ENCODE measurements at places on chromosomes 6 and 20.

DNA sequence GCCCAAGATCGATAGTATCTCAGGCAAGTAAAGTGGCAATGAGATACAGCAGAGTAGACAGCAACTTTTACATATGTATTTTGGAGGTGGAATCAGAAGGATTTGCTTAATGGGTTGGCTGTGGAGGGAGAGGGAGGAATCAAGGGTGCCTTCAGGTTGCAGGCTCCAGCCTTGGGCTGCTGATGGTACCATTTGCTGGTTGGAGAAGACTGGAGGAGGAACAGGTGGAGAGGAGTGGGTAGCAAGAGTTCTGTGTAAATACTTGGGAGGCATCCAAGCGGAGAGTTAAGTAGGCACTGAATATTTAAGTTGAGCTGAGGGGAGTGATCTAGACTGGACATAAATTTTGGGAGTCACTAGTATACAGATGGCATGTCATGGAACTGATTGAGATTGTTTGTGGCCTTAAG, 5.2 kb downstream of the BICRAL start:
- no peak for DNase-seq

DNA sequence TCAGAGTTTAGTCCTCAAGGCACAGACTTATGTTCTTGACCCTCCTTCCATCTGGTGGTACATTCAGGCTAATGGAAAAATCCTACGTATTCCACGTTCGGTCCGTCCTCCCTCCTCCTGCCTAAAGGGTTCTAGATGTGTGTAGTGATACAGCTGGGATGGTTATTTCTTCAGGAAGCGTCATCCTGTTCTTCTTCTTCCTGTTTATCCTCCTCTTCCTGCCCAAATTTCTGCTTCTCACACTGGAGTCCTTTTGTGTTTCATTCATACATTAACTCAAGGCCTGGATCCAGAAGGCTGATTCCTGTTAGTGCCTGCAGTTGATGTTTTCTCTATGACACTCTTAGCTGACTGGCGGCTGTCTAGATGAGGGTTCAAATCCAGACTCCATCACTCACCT, 16.8 kb upstream of the UNC93A start:
- no peak for DNase-seq

- no peak for DNase-seq
Observed at GRCh38 chr6:16058201-16058928, 70.5 kb upstream of the MYLIP start.

DNA sequence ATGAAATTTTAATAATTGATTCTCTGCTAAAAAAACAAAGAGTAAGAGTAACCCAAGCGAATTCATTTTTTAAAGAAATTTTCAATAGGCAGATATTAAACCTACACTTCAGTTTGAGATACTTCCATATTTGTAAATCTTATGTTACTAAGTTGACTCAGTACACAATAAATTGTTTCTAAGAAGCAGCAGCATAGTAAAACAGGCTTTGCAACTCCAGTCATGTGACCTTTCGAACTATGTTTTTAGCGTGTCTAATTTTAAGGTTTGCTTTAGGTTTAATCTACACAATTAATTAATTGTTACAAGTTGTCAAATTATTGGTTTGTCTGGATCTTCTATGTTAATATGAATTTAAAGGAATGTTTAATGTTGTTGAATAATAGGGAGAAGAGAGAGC, 708.9 kb upstream of the CITED2 start:
- no peak for DNase-seq

DNA sequence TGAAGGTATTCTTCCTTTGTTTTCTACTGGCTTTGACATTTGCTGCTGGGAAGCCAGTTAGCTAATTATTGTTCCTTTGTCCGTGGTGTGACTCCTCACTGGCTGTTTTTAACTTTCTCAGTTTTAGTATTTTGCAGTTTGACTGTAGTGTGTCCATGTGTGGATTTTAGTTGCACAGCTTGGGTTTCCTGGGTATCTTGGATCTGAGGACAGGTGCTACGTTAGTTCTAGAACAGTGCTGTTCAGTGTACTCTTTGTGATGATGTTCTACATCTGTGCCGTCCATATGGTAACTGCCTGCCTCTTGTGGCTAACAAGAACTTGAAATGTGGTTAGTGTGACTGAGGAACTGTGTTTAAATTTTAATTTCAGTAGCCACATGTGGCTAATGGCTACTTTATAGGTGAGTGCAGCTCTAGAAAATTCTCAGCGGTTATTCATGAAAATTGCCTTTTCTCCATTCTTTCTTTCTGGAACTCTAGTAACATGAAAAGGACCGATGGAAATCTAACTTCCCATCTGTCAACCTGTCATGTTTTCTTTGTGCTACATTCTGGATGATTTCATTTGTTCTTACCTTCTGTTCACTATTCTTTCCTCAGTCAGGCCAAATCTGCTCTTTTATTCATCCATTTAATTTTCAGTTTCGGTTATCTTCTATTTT, 7.4 kb downstream of the SNX9 start:
- no peak for DNase-seq

GRCh38 chr6:148453906-148454305, 111.3 kb downstream of the SASH1 start:
- DNase-seq = no peak
